Immature natural killer cell (primary cell): ENCODE measurements at places on chromosomes 2 and 18. TPM values are rescaled to one million over a fixed set of nuclear protein-coding genes. Genes with fewer than 3 reads are reported as not detected.

The STK36 gene
- 3.9 TPM for polyA plus RNA-seq

The KCNJ3 gene
- polyA plus RNA-seq = not detected

The C2orf78 gene
- not detected for polyA plus RNA-seq

The SPATA3 gene
- polyA plus RNA-seq = not detected

The ELOA2 gene
- polyA plus RNA-seq = not detected

The HK2 gene
- 0.19 TPM for polyA plus RNA-seq

The GPR75 gene
- polyA plus RNA-seq = not detected

The ASB18 gene
- not detected for polyA plus RNA-seq

The ANKRD36C gene
- 14.2 TPM for polyA plus RNA-seq

GRCh38 chr18:5503740-5504139 lies 40.1 kb downstream of the EPB41L3 start:
- H3K36me3 ChIP-seq = no peaks in the 10 kb centered on the region
- no peak overlapping the region for H3K4me3 ChIP-seq
- peaks cover 3% of the 10 kb centered on the region for H3K27me3 ChIP-seq
- H3K27ac ChIP-seq = no peak overlapping the region

DNA sequence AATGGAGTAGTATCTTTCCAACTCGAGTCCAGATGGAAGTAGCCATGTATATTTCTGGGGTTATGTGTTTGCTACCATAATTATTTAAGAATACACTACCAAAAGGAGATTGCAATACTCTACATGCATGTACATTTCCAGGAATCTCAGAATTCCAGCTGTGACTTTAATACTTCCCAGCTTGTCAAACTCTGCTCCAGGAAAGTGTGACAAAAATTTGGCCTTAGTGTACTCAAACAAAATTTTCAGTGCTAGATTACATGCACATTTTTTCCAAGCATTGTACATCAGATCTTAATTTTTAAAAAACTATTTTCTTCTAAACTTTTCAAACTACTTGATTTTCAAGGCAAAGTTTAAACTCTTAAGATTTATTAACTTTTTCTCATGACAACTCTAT lies 1791.6 kb downstream of the SUCLG1 start:
- no peaks in the 10 kb centered on the region for H3K4me1 ChIP-seq
- H3K4me3 ChIP-seq = no peak overlapping the region
- no peaks in the 10 kb centered on the region for H3K27me3 ChIP-seq
- no peaks in the 10 kb centered on the region for H3K36me3 ChIP-seq
- H3K27ac ChIP-seq = no peak overlapping the region

- no peak for DNase-seq
- H3K27ac ChIP-seq = no peak overlapping the region
- peaks cover 56% of the 10 kb centered on the region for H3K27me3 ChIP-seq
- no peaks in the 10 kb centered on the region for H3K36me3 ChIP-seq
Measured at GRCh38 chr2:70902579-70902978, 33.1 kb upstream of the ATP6V1B1 start.

GRCh38 chr2:46669996-46670793 lies 190.8 kb downstream of the TMEM247 start:
- H3K27ac ChIP-seq = no peak overlapping the region
- H3K4me1 ChIP-seq = no peaks in the 10 kb centered on the region
- H3K27me3 ChIP-seq = peaks cover 1% of the 10 kb centered on the region
- peaks cover 2% of the 10 kb centered on the region for H3K36me3 ChIP-seq
- no peak for DNase-seq

DNA sequence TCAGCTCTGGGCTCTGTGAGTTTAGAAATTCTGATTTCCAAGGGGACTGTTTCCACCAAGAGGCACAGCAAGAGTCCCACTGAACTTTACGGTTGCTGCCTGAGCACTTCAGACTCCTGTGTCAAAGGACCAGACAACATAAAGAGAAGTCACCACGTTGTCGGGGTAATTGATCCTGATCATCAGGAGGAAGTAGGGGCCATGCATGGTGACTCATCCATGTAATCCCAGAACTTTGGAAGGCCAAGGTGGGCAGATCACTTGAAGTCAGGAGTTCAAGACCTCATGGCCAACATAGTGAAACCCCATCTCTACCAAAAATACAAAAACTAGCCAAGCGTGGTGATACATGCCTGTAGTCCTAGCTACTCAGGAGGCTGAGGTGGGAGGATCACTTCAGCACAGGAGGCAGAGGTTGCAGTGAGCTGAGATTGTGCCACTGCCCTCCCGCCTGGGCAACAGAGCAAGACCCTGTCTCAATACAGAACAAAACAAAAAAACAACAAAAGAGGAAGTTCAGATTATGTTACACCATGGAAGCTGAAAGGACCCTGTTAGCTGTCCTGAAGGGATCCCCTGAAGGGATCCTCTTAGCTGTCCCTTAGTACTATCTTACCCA lies 9.4 kb upstream of the ASXL2 start:
- peaks cover 3% of the 10 kb centered on the region for H3K27me3 ChIP-seq
- H3K27ac ChIP-seq = no peak overlapping the region
- no peak for DNase-seq
- H3K36me3 ChIP-seq = no peaks in the 10 kb centered on the region
- no peak overlapping the region for H3K4me3 ChIP-seq
- no peaks in the 10 kb centered on the region for H3K4me1 ChIP-seq

DNA sequence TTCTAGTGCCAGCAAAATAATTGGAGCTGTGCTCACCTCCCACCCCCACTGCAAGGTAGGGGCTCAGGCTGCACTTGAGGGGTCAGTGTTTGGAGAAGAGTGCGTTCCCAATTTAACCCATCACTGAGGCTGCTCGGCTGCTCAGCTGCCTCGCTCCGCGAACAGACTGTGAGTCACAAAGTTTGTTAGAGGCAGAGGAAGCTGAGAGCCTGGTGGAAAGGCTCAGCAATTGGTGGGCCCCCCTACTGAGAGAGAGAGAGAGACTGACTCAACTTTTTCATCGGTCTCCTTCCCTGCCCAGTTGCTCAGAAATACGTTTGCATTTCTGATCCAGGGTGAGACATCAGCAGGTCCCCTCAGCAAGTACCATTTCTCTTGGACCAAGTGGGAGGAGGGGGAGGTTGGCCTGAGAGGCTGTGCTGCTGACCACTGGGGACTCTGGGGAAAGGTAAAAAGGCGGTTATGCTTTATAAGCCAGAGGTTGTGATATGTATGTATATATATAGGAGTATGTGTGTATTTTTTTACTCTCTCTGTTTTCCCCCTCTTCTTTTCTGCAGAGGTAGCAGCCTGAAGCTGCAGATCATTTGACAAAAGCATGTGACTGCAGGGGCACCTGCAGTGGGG lies 1.5 kb downstream of the EFR3B start:
- H3K4me3 ChIP-seq = peak overlapping the region; percentile 75
- no peak overlapping the region for H3K27ac ChIP-seq
- H3K36me3 ChIP-seq = peaks cover 3% of the 10 kb centered on the region
- H3K4me1 ChIP-seq = peaks cover 21% of the 10 kb centered on the region

GRCh38 chr2:51511002-51511401 lies 479.1 kb upstream of the NRXN1 start:
- no peak overlapping the region for H3K4me3 ChIP-seq
- peaks cover 4% of the 10 kb centered on the region for H3K27me3 ChIP-seq
- H3K27ac ChIP-seq = no peak overlapping the region
- H3K4me1 ChIP-seq = no peaks in the 10 kb centered on the region

DNA sequence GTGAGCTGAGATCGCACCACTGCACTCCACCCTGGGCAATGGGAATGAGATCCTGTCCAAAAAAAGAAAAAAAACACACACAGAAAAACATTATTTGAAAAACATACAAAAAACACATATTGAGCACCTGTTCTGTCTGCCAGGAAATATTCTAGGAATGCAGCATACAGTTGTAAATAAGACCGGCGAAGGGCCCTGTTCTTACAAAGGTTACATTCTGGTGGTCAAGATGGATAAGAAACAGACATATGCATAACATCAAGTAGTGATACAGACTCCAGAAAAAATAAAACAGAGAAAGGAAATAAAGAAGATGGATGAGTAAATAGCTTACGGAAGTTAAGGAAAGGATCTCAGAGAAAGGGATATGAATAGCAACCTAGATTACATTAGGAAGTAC lies 159.8 kb downstream of the GALNT3 start:
- no peaks in the 10 kb centered on the region for H3K27me3 ChIP-seq
- no peak for DNase-seq
- no peaks in the 10 kb centered on the region for H3K4me1 ChIP-seq
- H3K36me3 ChIP-seq = no peaks in the 10 kb centered on the region

- peaks cover 4% of the 10 kb centered on the region for H3K36me3 ChIP-seq
- no peak overlapping the region for H3K27ac ChIP-seq
- peaks cover 1% of the 10 kb centered on the region for H3K4me1 ChIP-seq
- no peak for DNase-seq
Measured at GRCh38 chr18:79672490-79673276, 6.9 kb upstream of the CTDP1 start.

DNA sequence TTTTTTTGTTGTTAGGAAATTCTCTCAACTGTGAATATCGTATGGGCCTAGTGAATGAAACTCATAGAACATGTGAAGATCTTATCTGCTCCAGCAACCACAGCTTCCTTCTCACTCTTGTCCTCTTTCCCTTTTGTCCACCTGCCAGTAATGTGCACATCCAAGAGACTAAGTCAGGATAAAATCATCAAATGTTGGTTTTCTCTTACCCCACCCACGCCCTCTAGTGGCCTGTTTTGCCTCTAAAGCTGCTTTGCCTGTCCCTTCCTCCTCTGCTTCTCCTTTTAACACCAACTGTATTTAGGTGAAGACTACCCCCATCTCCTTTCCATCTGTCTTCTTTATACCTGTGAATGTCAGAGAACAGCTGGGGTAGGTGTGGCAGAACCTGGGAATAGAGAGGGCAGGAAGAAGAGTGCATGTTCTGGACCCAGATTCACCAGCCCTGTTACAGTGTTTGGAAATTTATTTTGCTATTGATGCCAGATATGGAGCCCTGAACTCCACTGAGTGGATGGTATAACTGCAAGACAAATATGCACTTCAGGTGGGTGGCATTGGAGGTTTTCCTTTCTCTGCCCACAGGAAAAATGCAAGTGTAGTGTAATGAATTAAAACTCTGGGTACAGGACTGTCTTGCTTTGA lies 8.4 kb upstream of the MGAT5 start:
- peaks cover 3% of the 10 kb centered on the region for H3K27me3 ChIP-seq
- H3K4me3 ChIP-seq = peak overlapping the region; percentile 31
- DNase-seq = peak; percentile 54

- no peak overlapping the region for H3K4me3 ChIP-seq
- no peaks in the 10 kb centered on the region for H3K4me1 ChIP-seq
- no peaks in the 10 kb centered on the region for H3K27me3 ChIP-seq
Measured at GRCh38 chr2:36570416-36570815, 27.6 kb downstream of the FEZ2 start.

DNA sequence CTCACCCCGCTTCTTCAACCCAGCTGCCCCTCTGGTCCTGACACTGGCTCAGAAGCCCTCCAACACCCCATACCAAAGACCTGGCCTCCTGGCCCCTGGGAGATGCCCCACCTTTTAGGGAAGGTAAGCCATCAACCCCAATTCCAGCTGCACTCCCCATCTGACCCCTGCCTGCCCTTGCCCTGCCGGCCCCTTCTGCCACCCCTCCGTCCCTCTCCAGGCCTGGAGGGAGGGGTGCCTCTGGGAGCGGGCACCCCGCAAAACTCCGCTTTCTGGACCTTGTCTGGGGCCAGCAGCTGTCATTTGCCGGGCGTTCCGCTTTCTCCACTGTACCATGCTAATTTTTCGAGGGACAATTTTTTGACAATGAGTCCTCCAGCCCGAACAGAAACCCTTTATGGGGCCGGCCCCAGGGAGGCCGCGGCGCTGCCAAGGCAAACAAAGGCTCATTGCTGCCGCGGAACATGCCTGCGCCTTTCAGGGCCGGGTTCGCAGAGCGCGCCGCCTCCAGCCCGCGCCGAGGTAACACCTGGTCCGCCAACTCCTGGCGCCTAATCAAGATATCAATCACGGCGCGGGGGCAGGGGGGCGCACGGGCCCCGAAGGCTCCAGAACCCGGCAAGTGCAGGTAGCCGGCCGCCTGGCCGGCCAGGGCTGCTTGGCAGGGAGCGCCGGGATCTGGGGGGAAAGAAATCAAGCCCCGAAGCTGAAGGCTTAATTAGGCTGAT lies 96.0 kb downstream of the INHBB start:
- no peak overlapping the region for H3K4me3 ChIP-seq
- no peak for DNase-seq
- H3K27me3 ChIP-seq = peaks cover 14% of the 10 kb centered on the region
- H3K36me3 ChIP-seq = no peaks in the 10 kb centered on the region
- H3K27ac ChIP-seq = no peak overlapping the region

DNA sequence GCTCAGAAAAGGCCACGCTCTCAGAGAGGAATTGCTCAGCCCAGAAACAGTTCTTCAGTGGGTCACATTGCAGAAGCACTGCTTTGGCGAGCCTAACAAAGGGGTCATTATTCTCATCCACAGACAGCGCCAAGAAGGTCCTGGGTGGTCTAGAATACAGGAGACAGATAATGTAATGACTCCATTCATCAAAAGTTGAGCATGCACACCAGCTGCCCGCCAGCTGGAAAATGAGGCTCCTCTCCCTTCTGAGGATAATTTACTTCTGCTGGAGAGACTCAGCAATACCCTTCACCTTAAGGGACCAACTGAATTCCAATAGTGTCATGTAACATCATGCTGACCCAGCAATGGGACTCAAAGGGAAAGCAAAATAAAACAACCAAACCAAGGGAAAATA lies 79.9 kb downstream of the TRIB2 start:
- no peak overlapping the region for H3K4me3 ChIP-seq
- no peaks in the 10 kb centered on the region for H3K27me3 ChIP-seq
- DNase-seq = no peak
- no peak overlapping the region for H3K27ac ChIP-seq

DNA sequence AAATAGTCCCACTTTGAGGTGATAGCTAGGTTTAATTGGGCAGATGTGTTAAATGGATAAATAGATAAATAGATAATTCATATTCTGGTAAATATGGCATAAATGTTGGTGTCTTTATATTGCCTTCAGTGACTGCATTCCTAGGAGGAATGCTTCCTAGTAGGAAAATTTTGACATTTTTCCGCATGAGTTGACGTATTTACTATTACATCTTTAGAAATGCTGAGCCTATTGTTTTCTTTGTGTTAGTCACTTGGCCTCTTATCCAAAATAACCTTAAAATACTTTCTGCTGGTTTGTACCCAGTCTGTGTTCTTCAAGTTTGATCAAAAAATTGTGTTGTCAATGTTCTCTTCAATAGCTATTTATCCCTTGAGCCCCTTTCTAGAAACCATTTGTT lies 495.6 kb upstream of the ZEB2 start:
- H3K4me1 ChIP-seq = no peaks in the 10 kb centered on the region
- no peak overlapping the region for H3K27ac ChIP-seq
- peaks cover 2% of the 10 kb centered on the region for H3K27me3 ChIP-seq
- no peaks in the 10 kb centered on the region for H3K36me3 ChIP-seq
- no peak overlapping the region for H3K4me3 ChIP-seq
